ENCODE measurements at places on chromosomes 2 and 18.

- H3K27me3 ChIP-seq, result no peaks in the 10 kb centered on the region
- no peaks in the 10 kb centered on the region for H3K4me1 ChIP-seq
These were observed 400.5 kb upstream of the RAB12 start for GRCh38 chr18:8208716-8209115.

- H3K4me3 ChIP-seq, result no peak overlapping the region
- peaks cover 5% of the 10 kb centered on the region for H3K27me3 ChIP-seq
- no peak for DNase-seq
- H3K36me3 ChIP-seq, result no peaks in the 10 kb centered on the region
- H3K4me1 ChIP-seq, result no peaks in the 10 kb centered on the region
- no peak overlapping the region for H3K27ac ChIP-seq
These were observed 338.1 kb upstream of the RAB6C start for GRCh38 chr2:129641371-129641770.

- no peak overlapping the region for H3K4me3 ChIP-seq
- H3K4me1 ChIP-seq, result peaks cover 7% of the 10 kb centered on the region
- DNase-seq, result no peak
- H3K36me3 ChIP-seq, result peaks cover 12% of the 10 kb centered on the region
- no peaks in the 10 kb centered on the region for H3K27me3 ChIP-seq
These were observed 27.5 kb downstream of the COA5 start for GRCh38 chr2:98580656-98581284.

- peaks cover 5% of the 10 kb centered on the region for H3K27me3 ChIP-seq
- H3K4me1 ChIP-seq, result peaks cover 2% of the 10 kb centered on the region
- H3K27ac ChIP-seq, result peak overlapping the region; percentile 51
- DNase-seq, result no peak
These were observed 11.3 kb upstream of the MAL start for GRCh38 chr2:95014126-95014708.

- peaks cover 6% of the 10 kb centered on the region for H3K4me1 ChIP-seq
- H3K36me3 ChIP-seq, result no peaks in the 10 kb centered on the region
- H3K27me3 ChIP-seq, result peaks cover 9% of the 10 kb centered on the region
- no peak overlapping the region for H3K27ac ChIP-seq
- no peak overlapping the region for H3K4me3 ChIP-seq
These were observed 95.0 kb downstream of the TMEM163 start for GRCh38 chr2:134623796-134624195.

DNA sequence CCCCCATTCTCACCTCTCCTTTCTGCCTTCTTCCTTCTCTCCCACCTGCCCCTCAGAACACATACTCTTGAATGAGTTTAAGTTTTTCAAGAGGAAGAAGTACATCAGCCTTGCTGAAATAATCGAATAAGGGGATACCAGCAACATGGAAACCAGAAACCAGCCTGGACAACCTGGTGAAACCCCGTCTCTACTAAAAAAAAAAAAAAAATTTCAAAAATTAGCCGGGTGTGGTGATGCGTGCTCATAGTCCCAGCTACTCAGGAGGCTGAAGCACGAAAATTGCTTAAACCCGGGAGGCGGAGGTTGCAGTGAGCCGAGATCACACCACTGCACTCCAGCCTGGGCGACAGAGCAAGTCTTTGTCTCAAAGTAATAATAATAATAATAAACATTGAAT is 75.0 kb upstream of the SLC1A4 start:
- DNase-seq, result no peak
- no peaks in the 10 kb centered on the region for H3K36me3 ChIP-seq
- no peak overlapping the region for H3K27ac ChIP-seq
- H3K27me3 ChIP-seq, result no peaks in the 10 kb centered on the region

- H3K36me3 ChIP-seq, result no peaks in the 10 kb centered on the region
- H3K4me1 ChIP-seq, result no peaks in the 10 kb centered on the region
- H3K4me3 ChIP-seq, result no peak overlapping the region
- DNase-seq, result no peak
These were observed 438.1 kb upstream of the ST6GAL2 start for GRCh38 chr2:107323946-107324565.

DNA sequence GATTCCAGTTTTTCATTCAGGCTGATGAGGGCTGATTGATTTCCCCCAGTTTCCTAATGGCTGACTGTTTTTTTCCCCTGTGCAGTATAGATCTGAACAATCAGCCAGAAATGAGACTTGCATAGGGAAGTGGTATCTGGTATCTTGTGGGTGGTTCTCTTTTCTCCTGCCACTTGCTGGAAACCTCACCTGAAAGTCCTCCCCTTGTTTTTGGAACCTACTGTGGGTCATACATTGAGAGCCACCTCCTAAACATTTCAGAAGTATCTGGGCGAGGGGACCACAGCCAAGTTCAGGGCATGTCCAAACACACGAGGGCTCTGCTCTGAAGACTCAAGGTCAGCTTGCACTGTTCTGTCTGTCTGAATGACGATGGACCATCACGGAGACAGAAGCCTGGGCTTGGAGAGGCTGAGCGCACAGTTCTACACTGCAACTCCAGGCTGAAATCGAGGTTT is 19.3 kb downstream of the ALPK2 start:
- H3K4me1 ChIP-seq, result peaks cover 33% of the 10 kb centered on the region
- peaks cover 3% of the 10 kb centered on the region for H3K36me3 ChIP-seq
- H3K4me3 ChIP-seq, result peak overlapping the region; percentile 58

DNA sequence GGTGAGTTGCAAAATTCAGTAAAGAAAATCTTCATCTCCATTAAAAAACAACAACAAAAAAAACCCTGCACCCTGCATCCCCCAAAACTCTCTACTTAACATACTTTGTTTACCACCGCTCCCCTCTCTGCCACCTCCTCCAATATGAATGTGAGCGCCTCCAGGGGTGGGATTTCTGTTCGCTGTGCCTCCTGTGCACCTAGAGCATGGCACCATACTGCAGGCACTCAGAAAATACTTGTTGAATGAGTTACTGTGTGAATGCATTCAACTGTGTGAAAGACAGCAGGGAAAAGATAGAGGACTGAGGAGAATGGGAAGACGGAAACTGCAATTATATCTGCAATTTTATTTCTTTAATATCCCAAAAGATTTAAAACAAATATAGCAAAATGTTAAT is 4.5 kb downstream of the CEBPZ start:
- peak overlapping the region; percentile 24 for H3K27ac ChIP-seq
- no peaks in the 10 kb centered on the region for H3K27me3 ChIP-seq
- peaks cover 37% of the 10 kb centered on the region for H3K4me1 ChIP-seq
- no peak overlapping the region for H3K4me3 ChIP-seq

DNA sequence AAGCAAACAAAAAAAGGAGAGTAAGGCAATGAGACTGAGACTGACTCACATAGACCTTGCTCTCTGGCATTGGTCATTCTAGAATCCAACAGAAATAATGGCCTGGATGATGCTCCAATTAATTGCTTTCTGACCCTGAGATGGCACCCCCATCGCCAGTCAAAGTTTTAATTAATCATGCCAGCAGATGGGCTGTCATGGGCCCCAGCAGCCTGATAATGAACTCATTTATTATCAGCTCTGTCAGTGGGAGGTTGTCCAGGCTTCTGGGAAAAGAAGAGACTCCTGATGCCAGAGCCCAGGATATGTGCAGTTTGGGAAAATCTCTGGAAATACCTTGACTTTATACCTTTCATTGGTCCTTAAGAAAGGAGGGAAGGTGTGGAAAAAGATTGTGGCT is 115.2 kb downstream of the XRCC5 start:
- no peaks in the 10 kb centered on the region for H3K27me3 ChIP-seq
- DNase-seq, result no peak
- H3K4me1 ChIP-seq, result peaks cover 16% of the 10 kb centered on the region
- H3K27ac ChIP-seq, result no peak overlapping the region

DNA sequence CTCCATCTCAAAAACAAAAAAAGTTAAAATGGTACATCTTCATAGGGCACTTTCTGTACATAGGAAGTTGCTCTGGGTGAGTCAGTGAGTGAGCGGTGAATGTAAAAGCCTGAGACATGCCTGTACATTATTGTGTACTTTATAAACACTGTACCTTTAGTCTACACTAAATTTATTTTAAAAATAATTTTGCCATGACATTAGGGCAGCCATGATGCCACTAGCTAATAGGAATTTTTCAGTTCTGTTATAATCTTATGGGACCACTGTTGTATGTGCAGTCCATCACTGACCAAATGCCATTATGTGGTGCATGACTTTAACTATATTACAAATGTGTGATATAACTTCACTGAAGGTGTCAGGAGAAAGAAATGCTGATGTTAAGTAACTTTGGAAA is 11.0 kb upstream of the TXNDC2 start:
- DNase-seq, result no peak
- peaks cover 9% of the 10 kb centered on the region for H3K4me1 ChIP-seq
- no peaks in the 10 kb centered on the region for H3K36me3 ChIP-seq
- H3K27me3 ChIP-seq, result peaks cover 57% of the 10 kb centered on the region
- no peak overlapping the region for H3K27ac ChIP-seq

DNA sequence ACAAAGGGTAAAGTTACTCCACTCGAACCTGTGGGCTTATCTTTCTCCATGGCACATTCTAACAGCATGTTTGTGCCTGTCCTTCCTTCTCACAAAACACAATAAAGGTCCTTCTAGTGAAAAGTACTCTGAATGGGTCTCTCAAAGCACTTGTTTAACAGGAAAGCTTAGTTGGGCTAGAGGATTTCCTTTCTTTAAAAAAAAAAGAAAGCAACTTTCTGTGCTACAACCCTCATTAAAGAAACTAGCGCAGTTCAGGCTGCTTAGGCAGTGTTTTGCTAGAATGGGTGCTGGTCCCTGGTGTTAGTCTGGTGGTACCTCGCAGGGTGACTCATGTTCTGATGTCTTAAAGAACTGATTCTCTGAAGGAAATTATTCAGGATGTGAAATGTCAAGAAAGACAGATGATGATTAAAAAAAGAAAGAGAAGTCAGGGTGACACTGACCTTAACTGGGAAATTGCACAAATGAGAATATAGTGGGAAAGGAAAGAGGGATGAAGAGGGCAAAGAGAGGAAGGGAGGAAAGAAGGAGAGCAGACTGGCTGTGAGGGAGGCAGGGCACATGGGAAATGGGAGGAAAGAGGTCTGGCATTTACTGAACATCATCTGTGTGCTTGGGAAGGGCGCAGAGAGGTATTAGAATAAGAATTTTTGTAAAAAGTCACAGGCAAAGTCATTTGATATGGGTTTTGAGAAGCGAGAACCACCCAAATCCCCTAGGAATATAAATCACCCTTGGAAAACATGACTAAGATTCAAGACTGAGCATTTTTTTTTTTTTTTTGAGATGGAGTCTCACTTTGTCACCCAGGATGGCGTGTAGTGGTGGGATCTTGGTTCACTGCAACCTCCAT is 74.9 kb downstream of the ATP8B1 start:
- no peaks in the 10 kb centered on the region for H3K36me3 ChIP-seq
- no peak for DNase-seq
- no peaks in the 10 kb centered on the region for H3K4me1 ChIP-seq
- no peak overlapping the region for H3K4me3 ChIP-seq
- H3K27me3 ChIP-seq, result no peaks in the 10 kb centered on the region
